ENCODE measurements at places on chromosomes 11 and 22. TPM values are rescaled to one million over a fixed set of nuclear protein-coding genes. Genes with fewer than 3 reads are reported as not detected.

Gene TRIM6
- total RNA-seq: 24.1 TPM

Gene KCNJ11
- not detected for total RNA-seq

Gene PTH
- total RNA-seq: not detected

Gene PLEKHB1
- not detected for total RNA-seq

- DNase-seq: no peak
These were observed 361.3 kb upstream of the MTNR1B start for GRCh38 chr11:92607969-92608722.

- no peak for DNase-seq
These were observed 2.3 kb upstream of the FGF19 start for GRCh38 chr11:69705901-69706787.

DNA sequence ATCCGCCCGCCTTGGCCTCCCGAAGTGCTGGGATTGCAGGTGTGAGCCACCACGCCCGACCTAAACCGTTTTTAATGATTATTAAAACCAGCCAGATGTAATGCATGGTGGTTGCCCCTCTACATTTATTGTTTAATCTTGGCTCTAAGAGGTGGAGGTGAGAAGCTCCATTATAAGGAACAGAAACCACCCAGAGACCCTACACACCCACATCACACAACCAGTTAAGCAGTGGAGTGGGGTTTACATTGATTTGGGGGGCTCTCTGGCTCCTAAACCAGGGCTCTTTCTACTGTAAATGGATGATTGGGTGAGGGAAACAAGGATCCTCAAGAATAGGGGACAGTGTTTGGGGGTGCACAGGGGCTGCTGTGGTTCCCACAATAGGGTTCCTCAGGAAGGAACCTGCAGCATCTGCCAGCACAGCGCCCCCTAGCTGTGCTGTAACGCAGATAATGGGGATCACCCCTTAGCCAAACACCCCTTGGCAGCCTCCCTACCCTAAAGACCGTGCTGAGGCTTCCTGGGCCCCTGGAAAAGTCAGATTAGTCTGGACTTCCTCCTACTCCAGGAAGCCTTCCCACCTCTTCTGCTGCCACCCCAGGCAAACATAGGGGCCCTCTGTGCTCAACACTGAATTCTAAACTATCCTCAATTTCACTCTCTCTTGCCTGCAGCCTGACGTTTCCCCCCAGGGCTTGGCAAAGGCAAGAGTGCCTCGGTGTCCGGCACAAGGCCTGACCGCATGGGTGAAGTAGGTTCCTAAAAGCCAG is 2.4 kb downstream of the MPST start:
- no peak for DNase-seq

DNA sequence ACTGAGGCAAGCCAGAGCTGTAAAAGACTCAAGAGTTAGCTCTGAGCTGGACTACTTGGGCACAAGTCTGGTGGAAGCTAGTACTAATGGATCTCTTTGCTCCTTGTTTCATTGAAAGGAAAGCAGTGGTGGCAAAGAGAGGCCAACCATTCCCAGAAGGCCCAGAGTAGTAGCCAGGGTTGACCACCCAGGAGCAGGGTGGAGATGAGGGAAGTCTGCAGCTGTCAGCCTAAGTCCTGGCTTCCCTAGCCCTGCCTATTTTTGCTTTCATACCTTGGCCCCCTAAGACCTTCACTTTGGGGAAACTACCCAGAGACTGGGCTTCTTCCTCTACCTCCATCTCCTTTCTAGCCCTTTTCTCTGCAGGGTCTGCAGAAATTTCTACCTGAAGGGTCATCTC is 155.0 kb upstream of the NCAM1 start:
- no peak for DNase-seq

GRCh38 chr22:41216984-41217383 is 11.9 kb downstream of the L3MBTL2 start:
- no peak for DNase-seq

DNA sequence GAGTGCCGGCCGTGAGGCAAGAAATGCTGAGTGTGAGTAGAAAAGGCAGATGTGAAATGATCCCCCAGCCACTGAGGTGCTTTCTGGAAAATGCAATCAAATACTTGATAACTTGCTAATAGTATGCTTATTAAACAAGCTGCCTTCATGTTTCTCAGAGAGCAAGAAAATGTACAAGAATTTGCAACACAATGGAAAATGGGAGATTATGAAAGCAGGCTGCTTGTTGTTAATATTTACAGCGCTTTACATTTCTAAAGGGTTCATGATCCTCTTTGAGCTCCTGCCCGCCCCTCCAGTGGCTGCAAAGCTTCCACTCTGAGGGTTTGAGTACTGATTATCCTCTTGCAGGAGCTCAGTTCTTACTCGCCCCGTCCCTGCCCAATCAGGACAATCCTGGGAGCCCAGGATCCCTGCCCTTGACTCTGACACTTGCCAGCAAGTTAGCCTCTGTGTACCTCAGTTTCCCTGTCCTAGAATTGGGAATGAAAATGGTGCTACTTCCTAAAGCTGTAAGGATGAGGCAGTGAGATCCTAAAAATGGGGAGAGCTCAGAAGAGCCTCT is 645.1 kb downstream of the TBC1D22A start:
- DNase-seq: no peak

DNA sequence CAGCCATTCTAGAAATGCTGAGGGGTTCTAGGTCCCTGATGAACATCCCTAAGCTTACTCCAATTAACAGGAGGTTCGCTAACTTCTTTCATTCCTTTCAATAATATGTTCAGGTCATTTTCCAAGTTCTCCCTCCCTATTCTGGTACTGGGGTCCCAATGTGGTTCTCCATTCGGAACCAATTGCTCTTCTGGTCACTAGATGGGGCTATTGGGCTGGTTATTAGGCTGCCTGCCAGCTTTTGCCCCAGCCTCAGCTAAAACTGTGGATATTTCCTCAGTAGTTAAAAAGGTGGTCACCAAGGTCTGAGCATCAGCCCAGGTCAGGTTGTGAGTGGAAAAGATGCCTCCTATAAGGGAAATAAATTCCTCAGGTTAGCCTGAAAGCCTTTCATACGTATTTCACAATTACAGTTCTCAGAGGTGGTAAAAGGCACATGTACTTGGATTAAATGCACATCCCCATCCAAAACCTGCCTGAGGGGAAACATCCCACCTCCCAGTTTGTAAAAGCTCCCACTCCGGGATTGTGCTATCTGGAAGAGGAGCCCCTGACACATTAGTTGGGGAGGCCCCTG is 161.1 kb upstream of the CCDC179 start:
- no peak for DNase-seq

DNA sequence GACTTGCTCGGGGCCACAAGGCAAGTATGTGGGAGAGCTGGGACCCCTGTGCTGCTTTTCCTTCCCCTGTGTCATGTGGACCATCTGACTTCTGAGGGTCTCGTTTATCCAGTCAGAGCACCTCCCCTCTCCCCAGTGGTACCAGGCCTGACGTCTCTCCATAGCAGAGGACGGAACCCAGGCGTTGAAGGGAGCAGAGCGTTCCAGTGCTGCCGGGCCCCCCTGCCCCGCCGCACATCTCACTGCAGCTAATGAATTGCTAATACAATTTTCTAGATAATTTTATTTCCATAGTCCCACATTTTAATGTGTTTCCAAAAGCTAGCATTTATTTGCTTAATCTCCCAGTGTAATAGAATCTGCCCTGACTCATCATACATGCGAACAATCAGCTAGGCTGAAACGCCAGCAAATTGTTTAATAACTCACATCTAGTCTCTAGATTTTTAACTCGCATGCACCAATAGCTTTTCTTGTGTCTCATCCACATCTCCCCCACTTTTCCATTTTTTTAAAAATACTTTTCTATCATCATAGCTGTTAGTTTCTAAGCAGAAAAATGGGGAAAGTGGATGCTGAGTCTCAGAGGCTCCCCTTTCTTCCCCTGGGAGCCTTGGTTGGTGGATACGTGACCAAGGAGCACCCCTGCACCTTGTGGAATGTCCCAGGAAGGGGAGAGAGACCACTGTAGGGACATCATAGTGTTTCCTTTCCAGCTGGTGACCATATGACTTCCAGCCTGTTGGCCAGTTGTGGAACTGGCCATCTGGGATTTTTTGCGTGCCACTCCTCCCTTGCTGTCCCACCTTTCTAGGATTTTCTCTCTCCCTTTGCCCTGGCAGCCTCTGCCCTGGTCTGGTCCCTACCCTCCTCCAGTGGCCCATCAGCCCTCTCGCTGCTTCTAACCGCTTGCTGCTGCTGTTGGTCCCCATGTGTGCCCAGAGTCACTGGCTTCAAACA is 58.6 kb upstream of the NNMT start:
- no peak for DNase-seq

Data from SJSA1 (cell line).